NCI-H2081 treated with DMSO at 0.1 percent for 48 hours (cell line): ENCODE measurements at places on chromosomes 4 and X.

- no peak for DNase-seq
Observed at GRCh38 chr4:165757451-165757850, 115.6 kb upstream of the TLL1 start.

DNA sequence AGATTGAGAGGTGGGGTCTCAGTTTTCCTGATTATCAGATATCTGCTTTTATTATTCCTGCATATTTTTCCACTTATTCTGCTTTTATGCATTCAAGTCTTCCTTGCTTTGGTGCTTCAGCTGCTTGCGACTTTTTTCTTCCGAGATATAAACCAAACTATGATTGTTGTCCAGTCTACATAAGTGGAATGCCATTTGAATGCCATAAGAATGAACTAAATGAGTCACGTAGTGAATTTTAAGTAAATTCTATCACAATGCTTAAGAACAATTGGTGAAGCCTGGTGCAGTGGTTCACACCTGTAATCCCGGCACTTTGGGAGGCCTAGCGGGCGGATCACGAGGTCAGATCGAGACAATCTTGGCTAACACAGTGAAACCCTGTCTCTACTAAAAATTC lies 189.1 kb downstream of the PCDH18 start:
- no peak for DNase-seq

DNA sequence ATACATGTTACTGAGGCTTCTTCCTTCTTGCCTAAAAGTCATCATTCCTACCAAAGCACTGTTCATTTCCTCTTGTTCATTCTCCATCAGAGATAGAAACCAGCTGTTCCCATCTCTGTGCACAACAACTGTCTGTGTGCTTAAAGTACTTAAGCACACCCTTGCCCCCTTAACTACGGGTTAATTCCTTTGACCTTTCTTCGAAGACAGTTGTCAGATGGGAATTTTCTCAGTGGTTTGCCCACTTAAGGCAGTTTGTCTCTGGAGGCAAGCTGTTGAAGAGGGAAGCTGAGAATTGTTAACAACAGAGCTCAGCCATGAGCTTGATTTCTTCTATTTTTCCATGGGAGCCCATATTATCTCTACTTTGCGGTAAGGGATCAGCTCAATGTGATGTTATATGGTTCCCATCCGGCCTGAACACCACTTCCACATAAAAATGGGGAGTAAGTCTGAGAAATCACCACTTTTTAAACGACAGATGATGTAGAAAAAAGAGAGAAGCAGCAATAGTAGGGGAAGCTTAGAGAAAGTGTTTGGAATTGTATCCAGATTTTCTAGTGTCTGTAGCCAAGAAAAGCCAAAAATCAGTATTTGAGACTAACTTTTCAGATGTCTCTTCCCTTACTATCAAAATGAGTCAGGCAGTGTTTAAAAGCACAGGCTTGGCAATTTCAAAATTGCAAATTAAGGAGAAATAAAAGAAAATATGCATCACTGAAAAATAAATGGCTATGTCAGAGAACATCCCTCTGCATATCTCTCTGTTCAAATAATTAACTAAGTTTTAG lies 194.4 kb downstream of the SLIT2 start:
- DNase-seq, result no peak

DNA sequence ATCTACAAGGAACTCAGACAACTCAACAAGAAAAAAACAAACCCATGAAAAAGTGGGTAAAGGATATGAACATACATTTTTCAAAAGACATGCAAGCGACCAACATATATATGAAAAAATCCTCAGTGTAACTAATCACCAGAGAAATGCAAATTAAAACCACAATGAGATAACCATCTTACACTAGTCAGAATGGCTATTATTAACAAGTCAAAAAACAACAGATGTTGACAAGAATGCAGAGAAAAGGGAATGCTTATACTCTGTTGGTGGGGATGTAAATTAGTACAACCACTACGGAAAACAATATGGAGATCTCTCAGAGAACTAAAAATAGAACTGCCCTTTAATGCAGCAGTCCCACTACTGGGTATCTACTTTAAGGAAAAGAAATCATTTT lies 12.1 kb downstream of the NIPAL1 start:
- DNase-seq, result no peak

DNA sequence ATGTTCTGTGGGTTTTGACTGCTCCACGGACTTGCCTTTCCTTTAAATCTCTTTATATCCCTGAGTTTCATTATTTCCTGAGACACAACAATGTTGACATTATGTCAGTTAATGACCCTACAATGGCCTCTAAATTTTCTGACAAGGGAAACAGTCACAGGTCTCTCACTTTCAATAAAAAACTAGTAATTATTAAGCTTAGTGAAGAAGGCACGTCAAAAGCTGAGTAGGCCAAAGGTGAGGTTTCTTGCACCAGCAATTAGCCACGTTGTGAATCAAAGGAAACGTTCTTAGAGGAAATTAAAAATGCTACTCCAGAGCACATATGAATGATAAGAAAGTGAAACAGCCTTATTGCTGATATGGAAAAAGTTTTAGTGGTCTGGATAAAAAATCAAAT lies 930.2 kb upstream of the GRID2 start:
- DNase-seq, result no peak

DNA sequence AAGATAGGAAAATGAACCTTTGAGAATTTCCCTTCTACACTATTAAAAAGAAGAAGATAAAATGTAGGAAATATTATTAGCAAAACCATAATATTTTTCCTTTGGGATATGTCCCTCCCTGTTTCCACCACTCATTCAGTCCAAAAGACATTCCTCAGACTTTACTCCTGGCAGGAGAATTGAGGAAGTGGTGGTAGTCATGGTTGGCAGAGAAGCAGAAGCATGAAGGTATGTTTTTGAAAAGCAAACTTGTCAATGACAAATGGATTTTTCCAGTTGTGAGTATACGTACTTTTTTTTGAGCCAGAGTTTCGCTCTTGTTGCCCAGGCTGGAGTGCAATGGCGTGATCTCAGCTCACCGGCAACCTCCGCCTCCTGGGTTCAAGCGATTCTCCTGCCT lies 13.7 kb downstream of the STAG2 start:
- no peak for DNase-seq

- no peak for DNase-seq
Observed at GRCh38 chr4:147640331-147640730, 23.1 kb downstream of the TMEM184C start.

GRCh38 chr4:186827534-186827897 lies 103.9 kb upstream of the FAT1 start:
- no peak for DNase-seq

DNA sequence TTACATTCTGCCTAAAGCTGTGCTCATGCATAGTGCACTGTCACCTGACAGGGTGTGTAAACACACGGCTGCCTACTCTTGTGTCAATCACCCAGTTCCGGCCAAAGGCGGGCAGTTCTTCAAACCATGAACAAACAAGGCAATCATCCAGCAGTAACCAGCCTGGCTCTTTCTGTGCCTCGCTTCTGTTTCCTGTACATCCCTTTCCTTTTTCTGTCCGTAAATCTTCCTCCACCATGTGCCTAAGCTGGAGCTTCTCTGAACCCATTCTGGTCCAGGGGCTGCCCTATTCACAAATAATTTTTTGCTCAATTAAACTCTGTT lies 60.8 kb upstream of the CBR4 start:
- DNase-seq, result no peak

DNA sequence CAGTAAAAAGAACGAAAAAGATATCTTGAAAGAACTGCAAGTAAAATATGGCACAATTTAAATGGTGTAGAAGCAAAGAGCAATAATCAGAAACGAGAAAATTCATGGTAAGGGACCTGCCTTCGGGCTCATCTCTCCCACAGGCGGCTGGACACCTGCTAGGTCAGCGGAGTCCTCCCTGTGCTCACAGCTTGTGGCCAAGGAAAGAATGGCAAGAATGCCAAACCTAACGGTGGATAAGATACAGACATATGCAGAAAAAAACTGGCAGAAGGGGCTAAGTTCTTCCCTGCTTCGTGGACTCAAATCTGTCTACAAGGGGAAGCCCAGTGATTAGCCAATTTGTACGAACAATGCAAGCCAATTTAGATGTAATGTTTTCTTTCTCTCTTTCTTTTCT lies 152.1 kb upstream of the VCX start:
- DNase-seq, result no peak

DNA sequence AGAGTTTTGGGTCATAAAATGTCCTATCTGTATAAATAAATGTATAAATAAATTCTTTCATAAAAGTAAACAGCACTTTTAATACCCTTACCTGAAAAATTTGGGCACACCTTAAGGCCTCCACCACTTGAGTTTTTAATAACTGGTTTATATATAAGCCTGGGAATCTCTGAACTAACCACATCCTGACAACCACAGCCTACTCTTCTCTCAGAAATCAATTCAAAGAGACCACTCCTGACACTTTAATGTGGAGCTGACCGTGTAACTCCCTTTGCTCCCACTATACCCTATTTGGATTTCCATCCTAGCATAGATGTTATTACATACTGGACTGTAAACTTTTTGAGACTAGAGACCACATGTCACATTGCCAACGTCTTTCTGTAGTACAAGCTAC lies 3.5 kb downstream of the FBXL5 start:
- no peak for DNase-seq

GRCh38 chr4:112817933-112818593 lies 181.1 kb downstream of the LARP7 start:
- DNase-seq, result peak; percentile 26

DNA sequence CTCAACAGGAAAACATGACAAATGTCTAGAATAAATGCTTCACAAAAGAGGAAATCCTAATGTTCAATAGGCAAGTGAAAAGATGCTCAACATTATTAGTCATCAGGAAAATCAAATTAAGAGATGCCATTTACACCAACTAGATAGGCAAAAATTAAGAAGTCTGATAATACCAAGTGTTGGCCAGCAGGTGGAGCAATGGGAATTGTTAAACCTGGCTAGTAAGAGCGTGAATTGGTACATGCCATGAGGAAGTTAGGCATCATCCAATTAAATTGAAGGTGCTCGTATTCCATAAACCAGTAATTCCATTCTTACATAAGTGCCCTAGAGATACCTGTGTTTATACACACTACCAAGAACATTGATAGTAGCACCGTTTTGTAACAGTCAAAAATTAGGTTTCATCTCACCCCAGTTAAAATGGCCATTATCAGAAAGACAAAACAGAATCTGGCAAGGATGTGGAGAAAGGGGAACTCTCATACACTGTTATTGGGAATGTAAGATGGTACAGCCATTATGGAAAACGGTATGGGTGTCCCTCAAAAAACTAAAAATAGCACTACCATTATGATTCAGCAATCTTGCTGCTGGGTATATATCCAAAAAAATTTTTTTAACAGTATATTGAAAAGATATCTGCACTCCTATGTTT lies 14.0 kb upstream of the ZCCHC18 start:
- peak; percentile 73 for DNase-seq
